ENCODE measurements at places on chromosomes 6 and 20.
A peak's percentile ranks its signal among the peaks of the same experiment; 100 is the strongest.

- peak; percentile 64 for DNase-seq
Observed at GRCh38 chr6:14129575-14129974, 12.0 kb downstream of the CD83 start.

- DNase-seq, result no peak
Observed at GRCh38 chr6:167472880-167473279, 148.0 kb downstream of the TTLL2 start.

DNA sequence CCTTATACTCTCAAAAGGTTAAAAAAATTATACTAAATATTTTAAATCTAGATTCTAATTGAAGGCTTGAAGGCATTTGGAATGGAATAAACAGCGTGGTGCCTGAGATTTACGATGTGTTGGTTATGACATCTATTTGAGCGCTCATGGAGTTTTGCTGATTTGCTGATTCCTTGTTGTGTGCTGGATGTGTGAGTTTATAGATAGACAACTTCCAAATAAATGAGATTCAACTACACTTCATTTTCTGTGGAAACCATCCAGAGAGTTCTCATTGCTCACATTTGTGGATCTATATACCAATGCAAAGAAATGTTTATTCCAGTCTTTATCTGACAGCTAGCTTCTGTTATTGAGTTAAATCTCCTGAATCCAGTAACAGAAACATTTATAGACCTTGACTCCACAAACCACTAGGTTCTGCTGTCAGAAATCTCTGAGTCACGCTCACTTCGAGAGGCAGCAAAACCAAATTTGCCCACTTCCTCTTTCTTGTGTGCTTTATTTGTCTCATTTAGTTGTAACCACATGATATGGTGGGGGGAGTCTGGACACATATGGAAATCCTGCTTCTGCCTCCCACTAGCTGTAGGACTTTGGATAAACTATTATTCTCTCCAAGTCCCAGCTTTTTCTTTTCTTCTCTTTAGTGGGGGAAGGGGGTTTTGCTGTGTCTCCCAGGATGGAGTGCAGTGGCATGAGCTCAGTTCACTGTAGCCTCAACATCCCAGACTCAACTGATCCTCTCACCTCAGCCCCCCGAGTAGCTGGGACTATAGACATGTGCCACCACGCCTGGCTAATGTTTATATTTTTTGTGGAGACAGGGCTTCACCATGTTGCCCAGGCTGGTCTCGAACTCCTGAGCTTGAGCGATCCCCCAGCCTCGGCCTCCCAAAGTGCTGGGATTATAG, 54.5 kb downstream of the IPCEF1 start:
- peak; percentile 96 for DNase-seq

- DNase-seq, result no peak
Observed at GRCh38 chr6:23728707-23729106, 397.3 kb upstream of the NRSN1 start.

DNA sequence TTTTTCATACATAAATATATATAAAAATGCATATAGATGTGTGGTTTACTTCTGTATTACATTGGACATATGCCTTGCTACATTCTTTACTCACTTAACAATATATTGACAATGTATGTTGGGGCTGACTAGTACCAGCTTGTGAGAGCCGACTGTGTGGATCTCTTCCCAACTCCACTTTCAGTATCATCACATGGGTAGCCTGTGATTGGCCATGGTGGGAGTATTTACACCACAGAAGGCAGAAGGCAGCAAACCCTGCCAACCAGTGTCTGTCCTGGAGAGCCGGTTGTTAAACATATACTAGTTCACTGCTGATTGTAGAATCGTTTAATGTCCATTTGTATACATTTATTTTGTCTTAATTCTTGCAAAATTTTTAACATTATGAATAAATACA, 638.7 kb downstream of the DHX35 start:
- DNase-seq, result no peak

- peak; percentile 77 for DNase-seq
Observed at GRCh38 chr6:72580281-72580940, 41.5 kb upstream of the KCNQ5 start.

DNA sequence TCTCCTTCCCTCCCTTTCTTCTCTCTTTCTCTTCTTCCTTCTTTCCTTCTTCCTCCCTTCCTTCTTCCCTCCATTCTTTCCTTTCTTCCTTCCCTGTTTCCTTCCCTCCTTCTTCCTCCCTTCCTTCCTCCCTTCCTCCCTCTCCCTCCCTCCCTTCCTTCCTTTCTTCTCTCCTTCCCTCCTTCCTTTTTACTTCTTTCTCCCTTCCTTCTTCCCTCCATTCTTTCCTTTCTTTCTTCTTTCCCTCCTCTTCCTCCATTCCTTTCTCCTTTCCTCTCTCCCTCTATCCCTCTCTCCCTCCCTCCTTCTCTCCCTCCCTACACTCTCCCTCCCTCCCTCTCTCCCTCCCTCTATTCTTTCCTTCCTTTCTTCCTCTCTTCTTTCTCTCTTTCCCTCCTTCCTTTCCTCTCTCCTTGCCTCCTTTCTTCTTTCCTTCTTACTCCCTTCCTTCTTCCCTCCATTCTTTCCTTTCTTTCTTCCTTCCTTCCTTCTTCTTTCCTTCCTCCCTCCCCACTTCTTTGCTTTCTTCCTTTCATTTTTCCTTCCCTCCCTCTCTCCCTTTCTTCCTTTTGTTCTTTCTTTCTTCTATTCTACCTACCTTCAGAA, 200.4 kb upstream of the SSTR4 start:
- no peak for DNase-seq

GRCh38 chr6:126955621-126956020, 162.8 kb upstream of the RSPO3 start:
- no peak for DNase-seq

- no peak for DNase-seq
Observed at GRCh38 chr6:24100770-24101155, 25.3 kb upstream of the NRSN1 start.

DNA sequence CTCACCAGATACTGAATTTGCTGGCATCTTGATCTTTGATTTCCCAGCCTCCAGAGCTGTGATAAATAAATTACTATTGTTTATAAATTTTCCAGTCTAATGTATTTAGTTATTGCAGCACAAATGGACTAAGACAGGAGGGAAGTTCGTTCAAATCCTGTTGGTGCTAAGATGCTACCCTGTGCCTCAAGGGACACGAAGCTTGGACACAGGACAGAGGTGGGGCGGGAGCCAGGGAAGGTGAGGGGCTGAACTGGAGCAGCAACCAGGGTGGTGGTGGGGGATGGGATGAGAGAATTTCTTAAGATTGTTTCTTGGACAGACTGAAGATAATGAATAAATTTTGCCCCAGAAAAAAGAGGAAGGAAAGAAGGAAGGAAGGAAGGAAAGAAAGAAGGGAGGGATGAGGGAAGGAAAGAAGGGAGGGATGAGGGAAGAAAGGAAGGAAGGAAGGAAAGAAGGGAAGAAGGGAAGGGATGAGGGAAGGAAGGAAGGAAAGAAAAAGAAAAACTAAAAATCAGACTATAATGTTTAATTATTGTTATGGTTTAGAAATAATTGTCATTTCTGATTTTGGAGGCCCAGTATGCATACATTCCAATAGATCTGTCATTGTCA, 127.2 kb downstream of the CDC5L start:
- no peak for DNase-seq

DNA sequence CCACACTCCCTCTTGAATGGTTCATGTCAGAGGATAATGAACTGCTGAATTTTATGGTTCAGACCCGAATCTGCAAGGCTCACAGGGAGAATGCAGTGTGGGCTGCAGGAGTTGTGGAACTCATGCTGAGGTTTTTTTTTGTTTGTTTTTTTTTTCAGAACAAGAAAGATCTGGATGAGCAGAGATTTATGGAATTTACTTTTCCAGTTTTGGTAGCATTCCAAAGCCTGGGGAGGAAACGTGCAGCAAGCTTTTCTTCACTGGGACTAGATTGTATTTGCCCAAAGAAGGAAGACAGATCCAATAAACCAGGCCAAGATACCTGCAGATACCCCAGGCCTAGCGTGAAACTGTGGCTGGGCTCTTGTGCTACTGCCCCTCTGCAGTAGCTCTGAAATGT, 223.9 kb upstream of the TAB2 start:
- no peak for DNase-seq

DNA sequence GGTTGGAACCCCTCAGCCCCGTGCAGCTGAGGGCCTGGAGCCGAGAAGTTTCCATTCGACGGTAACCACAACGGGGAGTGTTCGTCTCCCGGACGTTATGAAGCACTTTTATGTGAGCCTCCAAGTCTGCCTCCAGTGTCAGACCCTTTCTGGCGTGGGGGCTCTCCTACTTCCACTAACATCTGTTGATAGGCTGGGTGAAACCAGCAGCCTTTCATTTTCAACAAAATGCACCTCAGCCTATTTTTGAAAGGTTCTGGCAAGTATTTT, 257.4 kb downstream of the THBS2 start:
- DNase-seq, result no peak

DNA sequence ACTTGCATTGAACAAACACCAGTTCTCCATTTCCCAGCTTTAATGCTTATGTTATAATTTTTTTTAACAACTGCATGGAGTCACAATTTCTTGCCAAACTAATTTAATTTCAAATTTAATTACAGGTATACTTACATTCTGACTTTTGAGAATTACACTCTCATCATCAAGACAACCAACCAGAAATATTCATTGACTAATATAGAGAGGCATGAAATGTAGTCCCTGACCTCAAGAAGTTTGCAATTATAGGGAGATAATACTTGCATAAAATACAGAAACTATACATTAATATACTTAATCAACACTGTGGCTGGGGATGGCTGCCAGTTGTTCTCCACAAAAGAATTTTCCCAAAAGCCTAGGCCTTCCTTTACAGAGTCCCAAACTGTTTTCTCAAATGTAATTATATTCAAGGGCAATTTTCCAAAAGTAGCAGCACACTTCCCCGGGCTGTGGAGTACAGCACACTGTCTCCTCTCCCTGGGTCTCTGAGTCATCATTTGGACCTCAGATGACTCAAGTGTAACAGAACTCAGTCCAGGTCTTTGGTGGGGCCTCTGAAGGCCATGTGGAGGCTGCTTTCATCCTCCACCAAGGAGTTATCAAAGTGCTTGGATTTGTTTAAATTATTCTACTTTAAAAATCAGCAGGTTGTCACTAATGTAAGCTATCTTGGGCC, 114.1 kb downstream of the KIF16B start:
- DNase-seq, result no peak

- peak; percentile 5 for DNase-seq
Observed at GRCh38 chr20:52193133-52193532, 1.6 kb upstream of the ZFP64 start.

DNA sequence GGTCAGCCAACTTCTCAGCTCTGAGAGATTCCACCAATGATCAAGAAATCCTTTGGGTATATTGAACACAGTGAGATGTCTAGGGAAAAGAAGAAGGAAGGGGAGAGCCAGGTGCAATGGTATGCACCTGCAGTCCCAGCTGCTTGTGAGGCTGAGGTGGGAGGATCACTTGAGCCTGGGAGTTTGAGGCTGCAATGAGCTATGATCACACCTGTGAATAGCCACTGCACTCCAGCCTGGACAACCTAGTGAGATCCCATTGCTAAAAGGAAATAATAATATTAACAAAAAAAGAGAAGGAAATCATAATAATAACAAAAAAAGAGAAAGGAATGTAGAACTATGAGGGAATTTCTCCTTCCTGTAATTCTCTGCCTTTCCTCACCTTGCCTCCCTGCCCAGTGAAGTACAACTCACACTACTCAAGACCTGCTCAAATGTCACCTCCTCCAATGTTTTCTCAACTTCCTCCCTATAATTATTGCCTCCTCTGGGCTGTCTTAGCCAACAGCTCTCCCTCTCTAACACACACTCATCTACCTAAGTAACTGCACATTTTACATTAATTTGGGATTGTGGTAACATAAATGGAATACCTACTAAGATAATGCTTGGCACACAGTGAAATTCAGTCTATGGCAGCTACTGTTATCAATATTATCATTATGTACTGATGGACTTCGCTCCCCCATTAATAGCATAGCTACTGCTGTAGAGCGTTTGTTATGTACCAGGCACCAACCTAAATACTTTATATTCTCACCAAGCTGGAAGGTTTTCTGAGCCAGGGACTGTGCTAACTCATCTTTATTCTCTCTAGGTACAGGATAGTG, 103.6 kb downstream of the KIF13A start:
- no peak for DNase-seq

DNA sequence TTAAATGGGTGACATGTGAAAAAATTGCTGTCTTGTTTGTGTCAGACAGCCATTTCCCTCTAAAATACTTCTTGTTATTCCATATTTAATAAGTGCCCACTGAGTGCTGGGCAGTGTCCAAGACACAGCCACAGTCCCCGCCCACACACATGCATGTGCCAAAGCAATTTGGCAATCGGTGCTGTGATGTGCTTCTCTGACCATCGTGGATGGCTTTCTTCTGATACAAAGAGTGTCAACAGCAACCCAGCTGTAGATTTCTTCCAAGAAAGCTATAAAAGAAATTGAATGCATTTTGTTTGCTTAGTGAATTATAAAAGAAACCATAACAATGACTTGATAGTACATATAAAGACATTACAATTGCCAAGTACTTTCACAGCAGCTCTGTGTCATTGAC, 140.5 kb upstream of the ATXN1 start:
- no peak for DNase-seq

DNA sequence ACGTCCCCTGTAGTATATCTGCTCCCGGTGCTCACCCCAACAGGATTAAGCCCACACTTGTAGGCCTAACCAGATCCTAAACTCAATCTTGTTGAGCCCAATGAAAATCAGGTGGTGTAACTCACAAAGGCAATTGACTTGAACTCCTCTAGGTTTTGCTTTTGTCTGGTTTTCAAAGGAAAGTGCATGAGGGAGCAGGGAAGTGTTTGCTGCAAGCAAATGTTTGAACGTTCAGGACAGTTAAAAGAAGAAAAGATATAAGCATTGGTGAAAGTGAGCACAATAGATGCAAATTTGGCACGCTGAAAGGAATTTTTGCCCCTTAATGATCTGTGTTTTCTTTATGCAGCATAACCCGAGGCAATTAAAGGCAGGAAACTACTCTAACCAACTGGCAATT, 212.6 kb downstream of the PLCB1 start:
- DNase-seq, result no peak

- DNase-seq, result no peak
Observed at GRCh38 chr6:33828764-33829731, 25.2 kb upstream of the MLN start.

DNA sequence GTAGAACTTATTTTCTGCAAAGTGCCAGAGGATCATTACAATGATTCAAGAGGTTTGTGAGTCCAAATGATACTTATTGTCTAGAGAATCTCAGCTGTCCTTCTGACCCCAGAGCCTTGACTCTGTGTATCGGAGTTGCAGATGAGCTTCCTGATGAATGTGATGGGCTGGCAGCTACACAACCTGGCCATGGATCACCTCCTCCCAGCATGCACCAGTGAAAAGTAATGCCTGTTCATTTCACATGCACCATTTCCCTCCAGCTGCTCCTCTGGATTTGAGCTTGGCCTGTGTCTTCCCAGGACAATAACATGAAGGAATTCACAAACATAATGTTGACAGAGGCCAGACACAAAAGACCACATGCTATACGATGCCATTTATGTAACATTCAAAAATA, 30.0 kb downstream of the SNHG17 start:
- DNase-seq, result no peak

GRCh38 chr6:105769987-105770386, 316.1 kb upstream of the PRDM1 start:
- no peak for DNase-seq

DNA sequence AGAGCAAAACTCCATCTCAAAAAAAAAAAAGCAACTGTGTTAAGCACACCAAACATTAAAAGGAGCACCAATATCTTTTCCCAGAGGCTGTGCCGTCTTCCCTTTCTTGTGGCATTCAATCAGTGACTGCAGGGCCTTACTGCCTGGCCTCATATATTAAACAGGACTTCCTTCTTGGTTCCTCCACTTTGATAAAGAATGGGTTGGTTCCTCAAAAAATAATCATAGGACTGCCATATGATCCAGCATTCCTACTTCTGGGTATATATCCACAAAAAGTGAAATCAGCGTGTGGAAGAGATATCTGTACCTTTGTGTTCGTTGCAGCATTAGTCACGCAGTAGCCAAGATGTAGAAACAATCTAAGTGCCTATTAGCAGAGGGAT, 40.3 kb upstream of the GFOD1 start:
- peak; percentile 15 for DNase-seq
